ENCODE measurements at places on chromosomes 4 and X.

DNA sequence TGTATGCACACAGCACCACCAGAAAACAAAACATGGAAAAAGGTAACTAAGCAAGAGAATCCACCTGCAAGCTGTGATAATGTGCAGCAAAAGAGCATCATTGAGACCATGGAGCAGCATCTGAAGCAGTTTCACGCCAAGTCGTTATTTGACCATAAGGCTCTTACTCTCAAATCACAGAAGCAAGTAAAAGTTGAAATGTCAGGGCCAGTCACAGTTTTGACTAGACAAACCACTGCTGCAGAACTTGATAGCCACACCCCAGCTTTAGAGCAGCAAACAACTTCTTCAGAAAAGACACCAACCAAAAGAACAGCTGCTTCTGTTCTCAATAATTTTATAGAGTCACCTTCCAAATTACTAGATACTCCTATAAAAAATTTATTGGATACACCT lies 90.2 kb downstream of the TET2 start:
- no peak for DNase-seq
- H3K36me3 ChIP-seq: no peaks in the 10 kb centered on the region
- no peaks in the 10 kb centered on the region for H3K4me1 ChIP-seq
- H3K27ac ChIP-seq: no peak overlapping the region

- no peaks in the 10 kb centered on the region for H3K36me3 ChIP-seq
- H3K4me3 ChIP-seq: no peak overlapping the region
- H3K27ac ChIP-seq: no peak overlapping the region
- no peaks in the 10 kb centered on the region for H3K27me3 ChIP-seq
- H3K4me1 ChIP-seq: no peaks in the 10 kb centered on the region
Observed at GRCh38 chr4:105162123-105162796, 15.6 kb downstream of the TET2 start.

- no peak for DNase-seq
- H3K27me3 ChIP-seq: no peaks in the 10 kb centered on the region
- no peaks in the 10 kb centered on the region for H3K4me1 ChIP-seq
- no peak overlapping the region for H3K27ac ChIP-seq
Observed at GRCh38 chrX:19566359-19567222, 51.3 kb upstream of the MAP3K15 start.

DNA sequence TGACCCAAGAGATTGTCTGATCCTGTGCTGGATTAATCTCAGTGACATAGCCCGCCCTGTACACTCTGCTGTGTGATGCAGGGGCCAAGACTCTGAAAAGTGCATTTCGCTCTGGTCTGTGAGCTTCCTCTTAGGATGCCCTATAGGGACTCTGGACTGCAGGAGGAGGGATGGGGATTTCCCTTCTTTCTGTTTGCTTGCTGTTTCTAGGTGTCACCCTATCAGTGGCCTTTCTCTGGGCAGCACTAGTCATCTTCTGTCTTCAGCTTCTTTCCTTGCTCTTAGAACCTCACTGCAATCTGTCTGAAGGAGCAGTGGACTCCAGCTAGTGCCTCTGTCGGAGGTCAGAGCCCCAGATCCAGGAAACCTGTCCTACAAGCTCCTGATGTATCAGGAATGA lies 34.5 kb upstream of the SCRG1 start:
- H3K36me3 ChIP-seq: peaks cover 15% of the 10 kb centered on the region
- H3K27me3 ChIP-seq: no peaks in the 10 kb centered on the region
- no peak overlapping the region for H3K27ac ChIP-seq
- H3K4me1 ChIP-seq: no peaks in the 10 kb centered on the region
- no peak for DNase-seq

DNA sequence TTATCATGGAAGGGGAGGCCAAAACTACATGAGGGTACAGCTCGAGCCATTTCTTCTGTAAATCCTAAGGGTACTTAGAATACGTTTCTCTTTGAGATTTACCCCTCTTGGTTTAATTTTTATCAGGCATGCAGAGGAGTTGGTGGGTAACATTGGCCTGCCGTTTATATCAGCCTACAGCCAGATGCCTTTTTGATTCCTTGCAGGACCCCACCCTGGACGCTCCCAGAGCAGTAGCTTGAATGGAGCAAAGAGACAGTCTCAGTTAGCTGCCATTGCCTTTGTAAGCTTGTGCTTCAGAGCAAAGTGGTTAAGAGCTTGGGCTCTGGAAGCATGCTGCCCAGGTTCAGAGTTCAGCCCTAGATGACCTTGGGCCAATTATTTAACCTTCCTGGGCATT lies 9.0 kb downstream of the DOCK11 start:
- H3K36me3 ChIP-seq: no peaks in the 10 kb centered on the region
- no peak overlapping the region for H3K4me3 ChIP-seq
- H3K4me1 ChIP-seq: peaks cover 10% of the 10 kb centered on the region
- H3K27me3 ChIP-seq: no peaks in the 10 kb centered on the region

GRCh38 chrX:87392369-87392768 lies 125.2 kb upstream of the KLHL4 start:
- no peak overlapping the region for H3K4me3 ChIP-seq
- H3K4me1 ChIP-seq: no peaks in the 10 kb centered on the region
- no peak for DNase-seq

- H3K4me1 ChIP-seq: peaks cover 12% of the 10 kb centered on the region
Observed at GRCh38 chrX:103688946-103689345, 2.4 kb upstream of the MORF4L2 start.

DNA sequence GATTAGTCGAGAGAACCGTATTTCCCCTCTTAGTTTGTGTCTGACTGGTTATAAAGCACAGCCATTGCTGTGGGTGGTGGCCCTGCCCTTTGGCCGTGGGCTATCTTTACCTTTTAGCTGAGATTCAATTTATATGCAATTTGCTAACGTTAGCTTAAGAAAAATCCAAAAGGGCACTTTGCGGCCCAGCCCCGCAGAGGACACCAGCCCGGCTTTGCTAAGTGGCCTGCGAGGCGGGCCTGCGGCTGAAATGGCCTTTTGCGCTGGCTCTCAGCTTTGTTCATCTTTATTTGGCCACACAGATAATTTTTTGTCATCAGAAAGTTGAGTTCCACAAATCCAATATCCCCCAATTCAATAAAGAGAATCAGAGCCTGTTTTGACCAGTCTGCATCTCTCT lies 48.3 kb downstream of the CPZ start:
- no peaks in the 10 kb centered on the region for H3K27me3 ChIP-seq
- H3K4me1 ChIP-seq: no peaks in the 10 kb centered on the region
- no peak for DNase-seq
- H3K4me3 ChIP-seq: no peak overlapping the region

DNA sequence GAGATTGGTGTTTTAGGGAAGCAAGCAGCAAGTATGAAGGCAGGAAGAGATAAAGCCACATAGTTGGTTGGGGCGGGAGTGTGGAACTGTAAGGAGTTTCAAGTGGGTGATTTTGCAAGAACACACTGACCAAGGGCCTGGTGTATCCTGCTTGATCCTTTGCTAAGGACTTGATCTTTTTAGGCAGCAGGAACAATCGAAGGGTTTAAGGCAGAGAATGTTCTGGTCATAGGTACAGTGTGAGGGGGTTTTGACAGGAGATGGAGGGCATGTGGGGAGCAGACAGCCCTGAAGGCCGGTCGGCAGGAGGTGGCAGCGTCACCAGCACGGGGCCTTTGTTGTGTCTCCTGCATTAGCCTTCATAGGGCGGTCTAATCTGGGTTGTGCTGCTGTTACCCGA lies 54.7 kb downstream of the FAM193A start:
- peak overlapping the region; percentile 24 for H3K27ac ChIP-seq
- peaks cover 13% of the 10 kb centered on the region for H3K4me1 ChIP-seq
- H3K4me3 ChIP-seq: no peak overlapping the region

DNA sequence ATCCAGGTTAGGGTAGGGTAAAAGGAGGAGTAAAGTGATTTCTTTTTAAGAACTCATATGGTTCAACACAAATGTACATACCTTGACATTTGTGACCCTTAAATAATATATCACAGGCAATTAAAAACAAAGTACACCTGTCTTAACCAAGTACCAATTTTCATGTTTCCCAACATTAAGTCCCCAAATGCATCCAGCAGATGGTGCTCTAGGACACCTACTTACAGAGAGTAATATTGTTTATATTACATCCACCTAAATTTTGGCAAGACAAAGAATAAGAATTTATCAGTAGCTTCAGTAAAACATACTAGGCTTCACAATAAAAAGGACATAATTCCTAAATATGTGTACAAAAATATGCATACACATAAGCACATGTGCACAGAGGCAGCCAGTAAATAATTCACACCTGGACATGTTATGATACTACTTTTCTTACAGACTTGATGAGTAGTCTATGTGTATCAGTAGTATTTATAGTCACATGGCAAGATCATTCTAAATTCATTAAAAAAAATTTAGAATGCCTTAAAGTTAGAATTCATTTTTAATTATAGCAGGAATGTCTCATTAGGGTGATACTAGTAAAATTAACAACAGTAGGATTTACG lies 219.7 kb downstream of the DCLK2 start:
- H3K4me3 ChIP-seq: no peak overlapping the region
- peak; percentile 67 for DNase-seq
- H3K27ac ChIP-seq: no peak overlapping the region
- H3K4me1 ChIP-seq: no peaks in the 10 kb centered on the region
- no peaks in the 10 kb centered on the region for H3K36me3 ChIP-seq
- H3K27me3 ChIP-seq: no peaks in the 10 kb centered on the region

DNA sequence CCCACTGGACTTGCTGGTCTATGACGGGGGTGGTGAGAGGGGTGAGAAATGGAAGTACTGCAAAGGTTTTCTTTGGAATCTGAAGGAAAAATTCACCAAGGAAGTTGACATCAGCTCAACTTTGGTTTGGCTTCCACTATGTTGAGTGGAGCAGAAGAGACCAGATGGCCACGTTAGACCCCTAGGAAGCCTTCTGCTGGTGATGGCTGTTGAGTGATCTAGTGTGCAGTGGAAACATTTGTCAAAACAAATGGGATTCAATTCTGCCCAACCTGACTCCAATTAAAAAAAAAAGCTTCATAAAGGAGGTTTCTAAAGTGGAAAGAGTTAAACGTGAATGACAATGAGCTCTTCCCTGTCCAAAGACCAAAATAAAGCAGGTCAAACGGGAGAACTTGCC lies 25.7 kb downstream of the SEL1L3 start:
- DNase-seq: no peak
- H3K4me3 ChIP-seq: no peak overlapping the region
- no peak overlapping the region for H3K27ac ChIP-seq
- H3K27me3 ChIP-seq: no peaks in the 10 kb centered on the region
- H3K36me3 ChIP-seq: no peaks in the 10 kb centered on the region

DNA sequence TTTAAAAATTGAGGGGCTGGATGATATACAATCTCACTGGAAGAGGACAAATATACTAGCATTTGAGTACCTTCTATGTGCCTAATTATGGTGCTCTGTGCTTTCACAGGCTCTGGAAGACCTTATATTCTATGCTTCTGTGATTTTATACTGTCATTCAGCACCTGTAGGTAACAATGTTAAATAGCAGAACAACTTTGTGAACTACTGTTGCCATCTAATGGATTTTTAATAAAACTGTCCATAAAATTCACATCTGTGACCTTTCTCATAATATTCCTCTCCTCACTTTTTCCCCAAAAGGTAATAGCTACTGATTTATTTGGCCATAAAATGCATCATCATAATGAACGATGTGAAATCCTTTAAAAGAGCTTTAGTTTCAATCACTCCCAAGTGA lies 21.9 kb downstream of the POU3F4 start:
- no peaks in the 10 kb centered on the region for H3K27me3 ChIP-seq
- no peak overlapping the region for H3K27ac ChIP-seq
- DNase-seq: no peak
- H3K4me3 ChIP-seq: no peak overlapping the region
- no peaks in the 10 kb centered on the region for H3K36me3 ChIP-seq
- H3K4me1 ChIP-seq: no peaks in the 10 kb centered on the region

DNA sequence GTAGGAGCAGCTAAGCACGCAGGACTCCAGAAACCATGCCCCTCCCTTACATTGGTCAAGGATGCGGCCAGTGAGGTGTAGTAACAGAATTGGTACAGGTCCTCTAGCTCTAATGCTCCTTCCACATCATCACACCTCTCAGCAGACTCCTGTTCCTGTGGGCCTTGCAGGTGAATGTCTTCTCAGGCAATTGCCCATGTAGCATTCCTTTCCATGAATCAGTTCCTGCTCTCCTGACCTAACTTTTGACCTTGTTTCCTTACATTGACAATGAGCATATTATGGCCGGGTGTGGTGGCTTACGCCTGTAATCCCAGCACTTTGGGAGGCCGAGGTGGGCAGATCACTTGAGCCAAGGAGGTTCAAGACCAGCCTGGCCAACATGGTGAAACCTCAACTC lies 31.3 kb downstream of the MAP7D3 start:
- peaks cover 57% of the 10 kb centered on the region for H3K36me3 ChIP-seq
- no peaks in the 10 kb centered on the region for H3K27me3 ChIP-seq
- H3K27ac ChIP-seq: no peak overlapping the region

- DNase-seq: no peak
- H3K36me3 ChIP-seq: no peaks in the 10 kb centered on the region
- no peaks in the 10 kb centered on the region for H3K4me1 ChIP-seq
- H3K27me3 ChIP-seq: no peaks in the 10 kb centered on the region
Observed at GRCh38 chrX:19889582-19890342, 2.4 kb upstream of the SH3KBP1 start.

All from tibial nerve (tissue), 4 donors.